ENCODE measurements at places on chromosomes 7 and 10.

GRCh38 chr10:86349940-86350630 lies 16.5 kb downstream of the GRID1 start:
- DNase-seq, result no peak

GRCh38 chr7:34530259-34530658 lies 127.8 kb upstream of the NPSR1 start:
- no peak for DNase-seq

- no peak for DNase-seq
Observed at GRCh38 chr7:16038906-16039305, 352.4 kb upstream of the MEOX2 start.

DNA sequence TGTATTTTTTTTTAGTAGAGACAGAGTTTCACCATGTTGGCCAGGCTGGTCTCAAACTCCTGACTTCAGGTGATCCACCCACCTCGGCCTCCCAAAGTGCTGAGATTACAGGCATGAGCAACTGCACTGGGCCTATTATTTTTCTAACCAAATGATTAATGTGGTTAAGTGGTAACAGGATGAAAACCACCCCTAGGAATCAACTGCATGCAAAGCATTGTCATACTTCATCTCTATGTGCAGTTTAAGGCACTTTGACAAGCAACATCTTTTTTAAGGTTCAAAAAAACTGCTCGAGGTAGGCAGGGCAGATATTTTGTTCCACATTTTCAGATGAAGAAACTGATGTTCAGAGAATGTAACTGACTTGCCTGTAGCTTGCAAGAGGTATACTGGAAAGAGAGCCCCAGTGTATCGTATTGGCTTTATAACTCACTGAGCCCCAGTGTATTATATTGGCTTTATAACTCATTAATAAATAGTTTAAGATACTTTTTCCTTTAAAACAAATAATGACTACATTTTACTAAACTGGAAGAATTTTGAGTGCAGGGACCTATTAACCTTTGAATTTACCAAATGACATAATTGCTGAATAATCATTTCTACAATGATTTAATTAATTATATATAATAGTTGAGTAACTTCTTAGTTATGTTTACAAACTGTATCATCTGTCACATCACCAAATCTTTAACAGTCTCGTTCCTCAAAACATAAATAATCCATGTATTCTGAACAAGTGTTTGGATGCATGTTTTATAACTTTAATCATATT lies 38.1 kb downstream of the RTKN2 start:
- DNase-seq, result no peak

GRCh38 chr7:47044625-47045024 lies 537.3 kb downstream of the TNS3 start:
- no peak for DNase-seq

DNA sequence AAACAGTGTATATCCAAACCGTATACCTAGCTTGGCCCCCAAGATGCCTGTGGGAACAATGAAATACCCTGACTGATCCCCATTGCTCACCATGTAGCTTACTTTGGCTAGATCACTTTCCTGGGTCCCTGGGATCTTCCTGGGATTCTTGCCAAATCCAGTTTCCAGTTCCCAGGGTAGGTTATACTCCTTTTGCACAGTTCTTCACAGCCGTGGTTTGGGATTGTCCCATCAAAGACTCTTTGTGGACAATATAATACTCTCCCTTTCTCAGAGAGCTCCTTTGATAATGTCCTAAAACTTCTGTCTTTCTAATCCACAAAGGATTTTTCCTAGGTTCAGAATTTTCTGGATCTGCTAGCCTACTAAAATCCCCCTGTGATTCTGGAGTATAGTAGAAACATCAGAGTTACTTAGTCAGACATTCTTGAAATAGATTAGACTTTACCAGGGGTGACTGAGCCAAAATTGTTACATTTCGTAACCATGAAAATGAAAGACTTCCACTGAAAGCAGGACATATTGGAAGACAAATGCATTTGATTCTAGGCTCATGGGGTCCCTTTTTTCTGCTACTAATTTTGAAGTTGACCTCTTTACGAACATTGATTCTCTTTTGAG lies 388.3 kb upstream of the ETV1 start:
- DNase-seq, result no peak

DNA sequence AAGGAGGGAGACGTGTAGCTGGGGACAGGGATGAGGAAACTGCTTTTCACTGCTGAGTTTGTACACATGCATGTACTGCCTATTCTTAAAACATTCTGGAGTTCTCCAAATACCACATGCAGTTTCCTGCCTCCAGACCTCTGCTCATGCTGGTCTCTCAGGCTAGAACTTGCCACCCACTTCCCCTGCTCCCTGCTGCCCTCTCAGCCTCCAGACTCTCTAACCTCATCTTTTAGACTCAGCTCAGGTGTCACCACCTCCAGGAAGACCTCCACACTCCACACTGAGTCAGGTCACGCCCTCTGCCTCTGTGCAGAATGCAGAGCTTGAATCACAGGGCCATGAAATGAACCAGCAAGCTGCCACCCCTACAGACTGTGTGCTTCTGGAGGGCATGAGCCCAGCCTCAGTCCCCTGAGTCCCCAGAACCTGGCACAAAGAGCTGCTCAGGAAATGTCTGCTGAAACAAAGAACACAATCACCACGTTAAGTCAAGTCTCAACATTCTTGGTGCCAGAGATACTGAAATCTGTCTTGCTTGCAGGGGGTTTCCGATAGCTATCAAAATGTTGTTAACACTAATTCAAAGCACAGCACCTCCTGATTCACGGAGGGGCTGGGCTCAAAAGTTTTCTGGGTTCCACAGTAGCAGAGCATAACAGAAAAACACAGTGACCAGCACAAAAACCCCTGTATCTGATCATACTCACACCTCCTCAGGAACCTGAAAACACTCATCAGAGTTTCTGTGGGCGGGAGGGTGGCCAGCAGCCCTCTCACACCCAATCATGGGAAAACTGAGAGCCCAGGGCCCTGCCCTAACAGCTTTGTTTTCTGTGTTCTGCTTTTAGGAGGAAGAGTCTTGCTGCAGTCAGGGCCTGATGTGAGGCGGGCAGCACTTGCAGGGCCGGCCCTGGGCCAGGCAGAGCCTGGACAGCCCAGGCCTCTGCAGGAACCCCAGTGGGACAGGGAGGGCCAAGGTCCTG lies 21.1 kb downstream of the FAM53B start:
- DNase-seq, result peak; percentile 48

DNA sequence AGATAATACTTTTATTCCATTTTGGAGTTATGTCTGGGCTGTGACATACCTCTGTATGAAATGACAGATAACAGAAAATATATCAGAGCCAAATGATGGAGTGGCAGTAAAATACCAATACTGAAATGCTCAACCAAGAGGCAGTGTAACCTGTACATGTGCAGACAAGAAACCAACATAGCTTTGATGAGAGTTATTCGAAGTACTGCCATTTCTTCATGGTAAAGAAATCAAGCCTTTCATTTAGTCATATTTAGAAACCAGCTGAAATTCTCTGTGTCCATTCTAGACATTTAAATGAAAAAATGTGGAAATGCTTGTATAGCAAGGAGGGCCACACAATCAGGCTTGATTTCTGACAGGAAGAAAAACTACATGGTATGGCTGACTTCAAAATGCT lies 127.1 kb upstream of the PTPRZ1 start:
- DNase-seq, result no peak

DNA sequence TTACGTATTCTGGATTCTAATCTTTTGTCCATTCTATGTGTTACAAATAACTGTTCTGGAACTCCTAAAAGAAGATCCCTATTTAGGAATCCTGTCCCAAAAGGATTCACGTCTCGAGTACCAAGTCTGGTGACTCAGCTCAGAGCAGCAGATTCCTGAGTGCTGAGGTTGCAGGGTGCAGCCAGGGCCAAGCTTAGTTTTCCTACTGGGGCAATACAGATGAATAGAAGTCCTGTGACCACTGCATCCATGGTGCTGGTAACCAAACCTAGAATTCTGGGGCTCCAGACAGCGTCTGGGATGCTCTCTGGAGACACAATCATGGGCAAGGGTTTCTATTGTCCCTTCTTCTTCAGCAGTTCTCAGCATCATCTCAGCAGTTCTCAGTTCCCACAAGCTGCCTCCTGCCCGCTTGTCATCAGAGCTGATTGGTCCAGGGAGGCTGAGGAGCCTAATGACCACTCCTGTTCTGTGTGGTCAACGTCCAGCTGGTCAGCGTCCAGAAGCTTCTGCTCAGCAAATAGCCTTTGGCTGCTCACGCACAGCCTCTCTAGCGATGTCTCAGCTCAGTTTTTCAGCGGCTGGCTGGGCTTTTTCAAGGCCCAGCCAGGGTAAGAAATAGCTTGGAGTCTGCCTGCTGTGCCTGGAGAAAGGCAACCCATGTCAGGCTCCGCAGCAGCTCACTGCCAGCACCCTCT lies 50.4 kb upstream of the C7orf33 start:
- no peak for DNase-seq

GRCh38 chr10:48340734-48341133 lies 34.3 kb downstream of the MAPK8 start:
- no peak for DNase-seq

GRCh38 chr10:12445701-12446334 lies 96.5 kb downstream of the CAMK1D start:
- DNase-seq, result no peak

Data from activated CD4-positive, alpha-beta T cell treated with anti-CD3 and anti-CD28 coated beads, Interleukin-2, amount 50 U/mL, for 24 hours (primary cell).